ENCODE measurements at places on chromosomes 3 and 15.

DNA sequence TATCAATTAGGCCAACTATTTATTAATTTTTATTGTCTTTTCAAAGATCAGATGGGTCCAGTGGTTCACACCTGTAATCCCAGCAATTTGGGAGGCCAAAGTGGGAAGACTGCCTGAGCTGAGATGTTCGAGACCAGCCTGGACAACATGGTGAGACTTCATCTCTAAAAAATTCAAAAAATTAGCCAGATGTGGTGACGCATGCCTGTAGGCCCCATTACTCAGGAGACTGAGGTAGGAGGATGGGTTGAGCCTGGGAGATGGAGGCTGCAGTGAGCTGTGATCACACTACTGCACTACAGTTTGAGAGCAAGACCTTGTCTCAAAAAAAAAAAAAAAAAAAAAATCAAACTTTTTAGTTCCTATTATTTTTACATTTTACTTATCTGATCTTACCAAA is 8.2 kb downstream of the AP3S2 start:
- no peak for DNase-seq

DNA sequence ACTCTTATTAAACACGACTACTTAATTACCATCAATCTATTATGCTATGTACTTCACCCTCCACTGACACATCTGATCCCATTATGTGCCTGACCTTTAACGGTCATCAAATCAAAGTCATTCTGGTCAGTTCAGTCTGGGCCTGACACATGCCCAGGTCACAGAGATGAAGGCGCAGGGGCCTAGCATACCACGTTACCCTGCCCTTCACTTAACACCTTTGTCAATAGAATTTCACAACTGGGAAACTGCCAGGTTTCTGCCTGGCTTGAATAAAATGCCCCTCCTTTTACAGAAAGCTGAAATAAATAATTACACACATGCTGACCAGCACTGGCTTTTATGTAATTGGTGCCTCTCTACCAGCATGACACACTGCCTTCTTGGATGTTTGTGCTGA is 39.5 kb downstream of the MECOM start:
- no peak for DNase-seq

- no peak for DNase-seq
Observed at GRCh38 chr3:184574515-184575417, 13.2 kb downstream of the EPHB3 start.

GRCh38 chr15:79815468-79815867 is 81.3 kb downstream of the MTHFS start:
- no peak for DNase-seq

GRCh38 chr3:4866866-4867265 is 112.4 kb upstream of the BHLHE40 start:
- DNase-seq = peak; percentile 21

GRCh38 chr3:123576122-123576521 is 8.7 kb downstream of the HACD2 start:
- DNase-seq = no peak

- DNase-seq = peak; percentile 66
Observed at GRCh38 chr3:16884084-16884747, 539 bp upstream of the PLCL2 start.

DNA sequence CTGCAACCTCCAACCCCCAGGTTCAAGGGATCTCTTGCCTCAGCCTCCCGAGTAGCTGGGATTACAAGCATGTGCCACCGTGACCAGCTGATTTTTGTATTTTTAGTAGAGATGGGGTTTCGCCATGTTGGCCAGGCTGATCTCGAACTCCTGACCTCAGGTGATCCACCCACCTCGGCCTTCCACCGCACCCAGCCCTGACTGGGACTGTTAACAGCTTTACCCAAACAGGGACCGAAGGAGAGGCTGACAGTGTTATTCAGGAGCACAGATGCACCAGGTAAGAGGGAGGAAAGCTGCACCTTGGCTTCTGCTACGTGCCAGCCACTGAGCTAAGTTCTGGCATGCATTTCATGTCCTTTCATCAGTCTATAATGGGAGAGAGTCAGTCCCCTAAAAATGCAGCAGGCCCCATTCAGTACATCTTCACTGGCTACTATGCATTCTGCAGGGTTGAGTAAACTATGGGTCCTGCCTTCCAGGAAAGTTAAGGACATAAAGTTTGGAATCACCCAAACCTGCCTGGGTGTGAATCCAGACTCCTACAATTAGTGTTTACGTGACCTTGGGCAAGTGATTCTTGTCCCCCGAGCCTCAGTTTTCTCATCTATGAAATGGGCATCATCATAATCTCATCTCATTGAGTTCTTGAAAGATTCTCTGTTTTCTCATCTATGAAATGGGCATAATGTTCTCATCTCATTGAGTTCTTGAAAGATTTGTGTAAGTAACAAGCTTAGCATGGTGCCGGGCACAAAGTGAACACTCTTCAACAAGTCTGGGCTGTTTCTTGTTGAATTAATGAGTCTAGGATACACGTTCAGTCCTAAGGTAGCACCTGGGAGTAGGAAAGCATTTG is 82.2 kb downstream of the CPN2 start:
- DNase-seq = no peak
